ENCODE measurements at places on chromosomes 4 and X.

DNA sequence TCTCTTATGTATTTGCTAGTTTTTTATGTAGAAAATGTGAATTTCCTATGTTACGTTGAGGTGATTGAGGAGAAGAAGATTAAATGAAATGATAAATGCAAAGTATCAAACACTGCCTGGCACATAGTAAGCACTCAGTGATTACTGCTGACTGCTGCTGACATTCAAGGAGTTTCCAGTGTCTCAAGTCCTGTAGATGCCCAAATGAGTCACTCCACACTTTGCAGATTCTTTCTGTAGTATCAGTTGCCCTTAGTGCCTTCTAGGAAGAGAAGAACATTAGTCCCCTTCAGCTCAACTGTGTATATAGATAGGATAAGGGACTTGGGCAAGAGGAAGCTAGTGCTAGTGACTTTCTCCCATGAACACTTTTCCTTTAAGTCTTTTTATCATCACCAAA lies 240.5 kb upstream of the TEX13A start:
- no peak for DNase-seq

DNA sequence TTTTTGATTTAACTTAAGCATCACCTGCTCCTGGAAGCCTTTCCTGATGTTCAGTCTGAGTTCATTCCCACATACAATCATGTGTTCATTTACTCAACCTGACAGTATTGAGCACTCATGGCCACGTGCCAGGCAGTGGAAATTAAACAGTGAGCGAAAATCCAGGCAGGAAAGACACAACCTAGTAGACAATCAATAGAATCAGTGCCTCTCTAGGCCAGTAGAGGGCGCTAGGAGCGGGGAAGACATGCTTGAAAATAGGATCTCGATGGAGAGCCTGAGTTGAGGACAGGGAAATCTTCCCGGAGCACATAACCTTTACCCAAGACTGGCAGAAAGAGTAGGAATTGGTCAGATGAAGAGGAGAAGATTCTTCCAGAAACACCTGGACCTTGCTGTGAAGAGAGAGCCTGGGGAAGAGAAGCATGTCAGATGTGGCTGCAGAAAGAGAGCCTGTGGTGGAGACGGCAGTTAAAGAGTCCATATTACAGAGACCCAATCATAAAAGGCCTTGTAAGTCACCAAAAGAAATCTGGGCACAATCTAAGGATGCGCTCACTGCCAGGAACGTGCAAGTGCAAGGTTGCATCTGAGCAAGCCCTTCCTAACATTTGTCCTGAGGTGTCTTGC lies 103.5 kb downstream of the LDB2 start:
- DNase-seq = peak; percentile 28

DNA sequence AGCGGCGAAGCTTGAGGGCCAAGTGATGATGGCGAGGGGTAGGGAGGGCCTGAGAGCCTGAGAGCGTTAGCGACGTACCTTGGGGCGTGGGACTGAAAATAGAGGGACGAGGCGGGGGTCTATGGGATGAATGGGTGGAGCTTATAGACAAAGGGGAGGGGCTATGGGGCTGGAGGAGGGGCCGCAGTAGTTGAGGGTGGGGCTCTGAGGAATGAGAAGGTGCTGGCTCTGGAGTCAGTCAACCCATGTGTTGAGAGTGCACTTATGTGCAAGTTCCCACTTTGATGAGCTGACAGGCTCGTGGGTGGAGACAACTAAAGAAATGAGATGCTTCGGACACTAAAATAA lies 488 bp downstream of the TBC1D25 start:
- DNase-seq = peak; percentile 32

GRCh38 chrX:54754854-54755253 lies 43.2 kb downstream of the ITIH6 start:
- no peak for DNase-seq

DNA sequence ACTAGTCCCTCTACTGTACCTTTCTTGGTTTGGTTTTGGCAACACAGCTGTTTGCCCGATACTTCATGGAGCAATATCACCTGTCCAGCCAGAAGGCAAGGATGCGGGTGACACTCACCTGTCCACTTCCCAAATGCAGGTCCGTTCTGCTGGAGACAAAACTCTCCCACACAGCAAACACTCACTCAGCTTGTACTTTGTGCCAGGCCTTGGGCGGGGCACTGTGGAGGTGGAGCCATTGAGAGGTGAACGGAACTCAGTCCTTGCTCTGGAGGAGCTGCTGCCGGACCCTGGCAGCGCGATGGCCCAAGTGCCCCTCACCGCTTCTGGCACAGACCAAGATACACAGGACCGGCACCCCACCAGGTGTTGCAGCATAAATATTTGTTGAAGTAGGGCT lies 15.3 kb upstream of the HMGB3 start:
- no peak for DNase-seq

DNA sequence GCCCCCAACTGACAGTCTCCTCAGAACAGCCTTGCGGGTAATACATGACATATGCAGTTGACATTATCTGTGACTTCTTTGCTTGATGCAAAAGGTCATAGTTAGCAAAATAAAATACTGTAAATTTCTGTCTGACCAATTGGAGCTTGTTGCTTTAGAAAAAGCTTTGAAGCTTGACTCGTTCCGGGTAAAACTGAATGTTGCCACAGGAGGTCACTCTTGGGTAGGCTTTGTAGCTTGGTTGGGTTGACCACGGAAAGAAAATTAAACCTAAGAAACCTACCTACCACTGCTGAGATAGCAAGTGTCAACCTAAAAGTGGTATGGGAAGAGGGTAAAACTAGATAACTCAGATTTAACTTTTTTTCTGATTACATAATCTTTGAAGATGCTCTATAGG lies 23.2 kb downstream of the PRPS2 start:
- DNase-seq = peak; percentile 19

DNA sequence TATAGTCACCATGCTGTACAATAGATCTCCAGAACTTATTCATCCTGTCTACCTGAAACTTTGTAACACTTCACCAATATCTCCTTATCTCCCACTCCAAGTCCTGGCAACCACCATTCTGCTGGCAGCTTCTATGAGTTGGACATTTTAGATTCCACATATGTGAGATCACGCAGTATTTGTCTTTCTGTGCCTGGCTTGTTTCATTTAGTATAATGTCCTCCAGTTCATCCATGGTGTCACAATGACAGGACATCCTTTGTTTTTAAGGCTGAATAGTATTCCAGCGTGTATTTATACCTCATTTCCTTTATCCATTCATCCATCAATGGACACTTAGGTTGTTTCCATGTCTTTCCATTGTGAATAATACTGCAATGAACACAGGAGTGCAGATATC lies 198.7 kb downstream of the QDPR start:
- no peak for DNase-seq

GRCh38 chr4:40579983-40580382 lies 49.7 kb downstream of the RBM47 start:
- no peak for DNase-seq

DNA sequence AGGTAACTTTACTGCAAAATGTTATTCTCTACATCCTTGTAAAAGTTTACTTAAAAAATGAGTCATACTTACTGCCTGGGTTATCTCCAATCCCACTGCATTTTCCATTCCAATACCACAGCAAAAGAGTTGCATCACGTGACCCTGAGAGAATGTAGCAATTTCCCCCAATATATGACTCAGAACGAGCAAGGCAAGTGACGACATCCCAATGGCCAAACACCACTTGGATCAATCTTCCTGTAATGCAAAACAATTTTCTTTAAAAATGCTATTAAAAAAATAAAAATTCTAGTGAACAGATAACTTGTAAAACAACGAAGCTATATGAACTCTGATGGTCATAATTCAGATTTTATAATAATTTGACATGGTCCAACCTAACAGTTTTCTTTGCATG lies 224.3 kb downstream of the DCLK2 start:
- DNase-seq = no peak

- DNase-seq = no peak
These were observed 3.2 kb upstream of the CLOCK start for GRCh38 chr4:55549888-55550287.

DNA sequence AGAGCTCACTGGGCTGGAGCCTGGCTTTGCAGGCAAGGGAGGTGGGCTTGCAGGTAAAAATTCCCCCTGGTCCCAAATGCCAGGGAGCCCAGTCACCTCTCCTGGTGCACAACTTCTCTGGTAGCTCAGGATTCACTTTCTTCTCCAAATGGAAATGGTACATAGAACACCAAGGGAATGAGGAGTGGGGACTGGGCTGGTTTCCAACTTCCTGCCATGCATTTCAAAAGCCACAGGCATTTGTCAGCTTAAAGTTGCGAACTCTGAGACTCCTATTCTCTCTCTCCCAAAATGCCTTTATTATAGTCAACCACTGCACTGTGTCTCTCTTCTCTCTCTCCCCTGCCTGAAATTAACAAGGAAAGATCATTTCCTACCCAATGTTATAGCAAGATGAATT lies 177.3 kb downstream of the GRIA3 start:
- no peak for DNase-seq

- DNase-seq = no peak
These were observed 10.1 kb downstream of the ELF4 start for GRCh38 chrX:130100180-130100579.

GRCh38 chr4:143351774-143352451 lies 15.2 kb downstream of the GAB1 start:
- no peak for DNase-seq

DNA sequence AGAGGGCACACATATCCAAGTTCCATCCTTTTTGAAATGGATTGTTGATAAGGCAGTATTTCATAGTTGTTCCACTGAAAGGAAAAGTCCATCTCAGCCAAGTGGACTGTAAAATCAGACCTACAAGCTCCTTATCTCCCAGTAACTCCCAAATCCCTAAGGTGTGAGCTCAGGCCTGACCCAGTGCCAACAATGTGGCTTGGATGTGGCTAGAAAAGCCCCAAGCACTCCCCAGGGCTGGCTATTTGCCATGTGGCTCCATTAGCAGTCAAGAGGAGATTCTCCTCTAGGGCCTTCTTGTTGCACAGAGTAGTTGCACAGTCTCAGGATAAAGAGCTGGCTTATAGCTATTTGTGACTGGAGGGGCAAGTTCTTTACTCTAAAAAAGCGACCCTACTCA lies 25.0 kb upstream of the DGKK start:
- DNase-seq = no peak

DNA sequence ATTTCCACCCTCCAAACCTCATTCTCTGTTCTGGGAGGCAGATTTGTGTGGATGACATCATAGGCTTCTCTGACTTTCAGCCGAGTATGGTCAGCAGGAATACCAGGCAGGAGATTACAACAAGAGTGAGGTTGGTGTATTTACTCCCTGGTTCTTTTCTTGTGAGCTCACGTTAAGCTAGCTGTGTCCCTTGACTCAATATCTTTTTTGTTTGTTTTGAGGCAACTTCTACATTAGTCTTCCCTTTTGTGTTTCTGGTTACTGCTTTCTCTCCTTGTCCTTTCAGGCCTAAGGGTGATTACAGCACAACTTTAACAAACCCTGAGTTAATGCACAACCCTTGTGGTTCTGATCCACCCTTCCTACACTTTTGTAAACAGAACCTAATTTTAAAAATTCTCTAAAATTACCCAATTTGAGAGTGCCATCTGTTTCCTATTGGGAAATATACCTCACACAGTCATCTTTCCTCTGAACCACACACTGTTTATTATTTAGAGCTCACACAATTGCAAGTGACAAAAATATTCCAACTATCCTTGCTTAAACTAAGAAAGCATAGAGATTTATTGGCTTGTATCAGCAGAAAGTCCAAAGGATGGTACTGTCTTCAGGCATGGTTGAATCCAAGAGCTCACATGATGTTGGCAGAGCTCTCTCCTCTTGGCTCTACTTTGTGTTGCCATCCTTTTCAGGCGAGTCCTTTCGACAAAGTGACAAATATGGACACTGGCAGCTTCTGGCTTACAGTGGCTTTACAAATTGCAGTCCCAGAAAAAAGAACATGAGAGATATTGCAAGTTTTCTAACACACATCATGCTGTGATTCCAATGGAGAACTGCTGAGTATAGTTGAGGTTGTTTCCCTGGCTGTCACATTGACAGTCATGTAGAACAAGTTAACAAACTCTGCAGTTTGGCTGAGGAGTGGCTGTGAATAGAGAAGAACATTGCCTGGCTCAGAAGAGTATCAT lies 150.5 kb upstream of the DDIT4L start:
- no peak for DNase-seq

DNA sequence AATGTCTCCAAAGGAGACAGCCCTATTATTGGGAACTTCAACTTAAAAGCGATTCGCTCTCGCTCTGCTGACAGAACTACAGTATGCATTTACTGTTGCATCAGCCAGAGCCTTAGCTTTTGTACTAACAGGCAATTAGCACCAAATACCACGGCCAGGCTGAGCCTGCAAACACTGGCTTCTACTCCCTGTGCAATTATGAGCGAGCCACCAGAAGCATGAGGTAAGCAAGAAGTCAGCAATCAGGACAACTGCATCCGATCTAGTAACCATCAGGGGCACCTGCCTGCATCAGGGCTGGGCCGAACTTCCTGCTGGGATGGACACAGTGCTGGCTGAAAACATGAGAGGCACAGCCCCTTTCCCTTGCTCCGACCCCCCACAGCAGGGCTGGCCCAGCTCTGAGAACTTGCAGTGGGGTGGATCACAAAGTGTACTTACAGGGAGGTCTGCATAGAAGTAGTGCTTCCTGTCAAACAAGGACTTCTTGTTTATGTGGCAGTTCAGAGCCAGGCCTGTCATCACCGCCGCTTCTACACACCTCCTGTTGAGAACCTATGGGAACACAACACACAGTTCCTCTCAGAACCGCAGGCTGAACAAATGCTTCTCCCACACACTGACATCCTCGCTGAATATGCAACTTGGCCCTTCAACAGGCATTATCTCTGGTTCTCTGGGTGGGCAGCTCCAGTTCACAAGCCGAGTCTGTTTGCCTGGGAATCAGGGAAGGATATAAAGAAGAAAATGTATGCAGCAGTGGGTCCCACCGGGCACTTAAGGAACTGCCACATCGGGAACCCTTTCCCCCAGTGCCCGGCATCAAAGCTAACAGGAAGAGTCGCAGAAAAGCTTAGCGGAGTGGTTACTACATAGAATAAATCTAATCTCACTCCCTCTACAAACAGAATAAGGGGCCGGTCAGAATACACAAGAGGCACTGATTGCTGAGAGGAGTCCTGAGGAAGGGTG lies 41.5 kb downstream of the GATB start:
- DNase-seq = no peak

DNA sequence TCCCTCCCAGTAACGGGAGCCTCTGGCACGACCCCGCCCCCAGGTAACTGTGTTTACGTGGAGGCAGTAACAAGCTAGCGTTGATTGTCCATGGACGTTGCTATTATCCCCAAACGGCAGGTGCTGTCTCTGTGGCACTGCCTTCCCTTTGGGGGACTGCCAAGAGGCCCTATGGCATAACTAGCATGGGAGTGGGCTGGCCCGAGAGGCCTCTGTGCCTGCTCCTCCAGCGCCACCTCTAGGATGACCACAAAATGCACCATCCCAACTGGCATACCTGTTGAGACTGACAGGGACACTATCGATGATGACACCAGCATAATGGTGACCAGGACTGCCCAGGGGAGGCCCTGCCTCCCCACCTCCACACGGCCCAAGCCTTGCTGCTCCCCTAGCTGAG lies 1.5 kb downstream of the SRPK3 start:
- no peak for DNase-seq

DNA sequence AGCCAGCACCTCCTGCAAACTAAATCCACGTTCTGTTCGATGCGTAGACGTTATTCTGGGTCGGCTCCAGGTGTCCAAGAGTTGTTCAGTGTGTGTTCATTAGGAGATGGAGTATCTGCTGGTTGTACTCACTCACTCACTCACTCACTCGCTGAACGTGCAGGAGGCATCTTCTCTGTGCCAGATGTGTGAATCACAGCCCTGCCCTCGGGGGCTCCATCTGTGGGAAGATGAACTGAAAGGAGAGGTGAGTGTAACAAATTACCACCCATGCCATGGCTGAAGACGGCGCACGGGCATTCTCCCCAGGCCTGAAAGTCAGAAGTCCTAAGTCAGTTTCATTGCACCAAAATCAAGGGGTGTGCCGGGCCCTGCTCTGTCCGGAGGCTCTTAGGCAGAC lies 16.1 kb downstream of the NSG1 start:
- no peak for DNase-seq
